Activated CD4-positive, CD25-positive, alpha-beta regulatory T cell treated with anti-CD3 and anti-CD28 coated beads, Interleukin-2, amount 50 U/mL, for 16 hours (primary cell): ENCODE measurements at places on chromosomes 13 and 19.
A peak's percentile ranks its signal among the peaks of the same experiment; 100 is the strongest.

- DNase-seq, result no peak
Observed at GRCh38 chr19:13428352-13428751, 77.9 kb downstream of the CACNA1A start.

DNA sequence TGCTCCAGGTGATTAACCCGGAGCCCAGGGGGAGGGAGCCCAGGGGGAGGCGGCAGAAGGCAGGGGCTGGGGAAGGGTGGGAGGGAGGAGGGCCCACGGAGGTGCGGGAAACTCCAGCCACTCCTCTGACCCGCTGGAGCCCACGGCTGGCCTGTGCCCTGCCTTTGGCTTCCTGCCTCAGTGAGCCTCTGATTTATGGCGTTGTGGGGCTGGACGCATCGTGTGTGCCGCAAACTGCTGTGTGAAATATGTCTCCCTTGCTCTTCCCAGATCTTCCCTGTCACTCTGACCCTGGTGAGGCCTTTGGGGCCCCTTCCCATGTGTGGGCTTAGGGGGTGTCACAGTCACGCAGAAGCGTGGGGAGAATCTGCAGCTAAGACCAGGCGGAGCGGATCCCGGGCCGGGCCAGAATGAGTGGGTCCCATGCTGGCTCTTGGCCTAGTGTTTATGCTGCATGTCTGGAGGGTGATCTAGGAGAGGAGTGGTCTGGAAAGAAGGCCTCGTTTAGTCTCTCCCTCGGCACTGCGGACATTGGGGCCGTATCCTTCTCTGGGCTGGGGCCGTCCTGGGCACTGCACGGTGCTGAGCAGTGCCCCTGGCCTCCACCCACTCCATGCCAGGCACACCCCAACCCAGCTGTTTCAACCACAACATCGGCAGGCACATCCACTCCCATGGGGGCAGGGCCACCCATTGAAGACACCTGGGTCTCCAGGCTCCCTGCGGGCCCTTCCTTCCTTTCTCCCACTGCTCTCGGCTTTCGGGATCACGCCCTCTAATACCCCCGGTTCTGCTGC is 123.0 kb downstream of the KDM4B start:
- no peak for DNase-seq

GRCh38 chr19:35344511-35345031 is 3.1 kb upstream of the FFAR1 start:
- DNase-seq, result no peak

- DNase-seq, result peak; percentile 30
Observed at GRCh38 chr19:45558399-45558878, 26.2 kb downstream of the OPA3 start.

GRCh38 chr13:37175996-37176395 is 70.5 kb upstream of the CSNK1A1L start:
- DNase-seq, result no peak

DNA sequence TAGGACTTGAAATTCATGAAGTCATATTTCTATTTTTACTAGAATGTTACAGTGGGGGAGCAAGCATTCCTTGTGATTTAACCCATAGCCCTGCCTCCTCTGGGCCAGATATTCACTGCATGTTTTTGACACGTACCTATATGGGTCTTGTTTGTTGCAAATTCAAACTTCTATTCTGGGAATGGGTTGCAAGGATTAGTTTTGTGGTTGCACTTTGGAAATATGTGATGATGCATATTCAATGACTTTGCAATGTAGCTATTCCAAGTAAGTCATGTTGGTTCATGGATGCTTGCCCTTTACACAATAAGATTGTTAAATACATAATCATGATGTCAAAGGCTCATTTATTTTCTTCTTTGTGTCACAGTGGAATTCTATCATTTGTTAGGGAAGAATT is 440.8 kb downstream of the TDRD3 start:
- no peak for DNase-seq

GRCh38 chr13:37313372-37313771 is 207.9 kb upstream of the CSNK1A1L start:
- no peak for DNase-seq

GRCh38 chr13:35747594-35747993 is 271.1 kb upstream of the MAB21L1 start:
- DNase-seq, result no peak

- DNase-seq, result no peak
Observed at GRCh38 chr19:54792814-54793213, 10.6 kb upstream of the KIR2DL4 start.

GRCh38 chr19:7868671-7869452 is 5.3 kb downstream of the PRR36 start:
- peak; percentile 53 for DNase-seq

DNA sequence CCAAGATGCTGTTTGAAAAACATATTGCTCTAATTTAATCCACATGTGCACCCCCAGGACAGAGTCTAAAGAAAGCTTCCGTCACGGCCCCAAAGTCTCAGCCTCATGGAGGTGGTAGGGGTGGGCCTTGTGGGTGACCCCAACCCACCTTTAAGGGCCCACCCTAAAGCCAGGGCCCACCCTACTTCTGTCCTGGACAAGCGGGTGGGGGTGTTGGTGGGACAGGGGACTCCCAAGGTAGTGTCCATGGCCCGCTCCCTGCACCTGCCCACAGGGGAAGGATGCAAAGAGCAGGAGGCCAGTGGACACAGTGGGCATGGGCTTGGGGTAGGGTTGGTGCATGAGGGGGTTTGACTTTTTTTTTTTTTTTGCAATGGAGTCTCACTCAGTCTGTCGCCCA is 66.8 kb downstream of the KCTD15 start:
- no peak for DNase-seq

DNA sequence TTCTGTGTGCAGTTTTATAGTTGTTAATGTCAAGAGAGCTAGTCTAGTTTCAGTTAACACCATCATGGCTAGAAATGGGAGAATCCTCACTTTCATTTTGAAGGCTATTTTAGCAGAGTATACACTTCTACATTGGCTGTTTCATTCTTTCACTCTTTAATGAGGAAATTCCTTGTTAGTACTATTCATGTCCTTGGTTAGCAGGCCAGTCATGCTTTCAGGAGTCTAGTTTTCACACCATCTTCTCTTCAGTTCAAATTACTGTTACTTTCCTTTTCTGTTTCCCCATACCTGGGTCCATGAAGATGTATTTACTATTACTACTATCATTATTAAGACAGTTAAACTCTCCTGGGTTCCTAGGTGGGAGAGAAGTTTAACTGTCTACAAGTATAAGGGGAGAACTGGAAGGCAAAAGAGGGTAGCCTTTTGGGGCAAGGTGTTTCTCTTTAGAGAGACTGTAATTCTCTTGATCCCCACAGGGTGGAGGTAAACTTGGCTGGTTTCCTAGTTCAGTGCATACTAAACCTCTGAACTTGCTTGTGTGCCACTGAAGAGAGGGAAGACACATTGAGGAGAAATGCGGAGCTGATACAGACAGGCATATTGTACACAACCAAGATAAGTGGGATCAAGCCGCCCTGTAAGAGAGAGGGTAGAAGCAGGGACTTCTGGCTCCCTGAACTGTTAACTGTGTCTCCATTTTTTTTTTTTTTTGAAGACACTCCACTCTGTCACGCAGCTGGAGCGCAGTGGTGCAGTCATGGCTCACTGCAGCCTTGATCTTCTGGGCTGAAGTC is 41.3 kb upstream of the IGFL4 start:
- DNase-seq, result no peak

DNA sequence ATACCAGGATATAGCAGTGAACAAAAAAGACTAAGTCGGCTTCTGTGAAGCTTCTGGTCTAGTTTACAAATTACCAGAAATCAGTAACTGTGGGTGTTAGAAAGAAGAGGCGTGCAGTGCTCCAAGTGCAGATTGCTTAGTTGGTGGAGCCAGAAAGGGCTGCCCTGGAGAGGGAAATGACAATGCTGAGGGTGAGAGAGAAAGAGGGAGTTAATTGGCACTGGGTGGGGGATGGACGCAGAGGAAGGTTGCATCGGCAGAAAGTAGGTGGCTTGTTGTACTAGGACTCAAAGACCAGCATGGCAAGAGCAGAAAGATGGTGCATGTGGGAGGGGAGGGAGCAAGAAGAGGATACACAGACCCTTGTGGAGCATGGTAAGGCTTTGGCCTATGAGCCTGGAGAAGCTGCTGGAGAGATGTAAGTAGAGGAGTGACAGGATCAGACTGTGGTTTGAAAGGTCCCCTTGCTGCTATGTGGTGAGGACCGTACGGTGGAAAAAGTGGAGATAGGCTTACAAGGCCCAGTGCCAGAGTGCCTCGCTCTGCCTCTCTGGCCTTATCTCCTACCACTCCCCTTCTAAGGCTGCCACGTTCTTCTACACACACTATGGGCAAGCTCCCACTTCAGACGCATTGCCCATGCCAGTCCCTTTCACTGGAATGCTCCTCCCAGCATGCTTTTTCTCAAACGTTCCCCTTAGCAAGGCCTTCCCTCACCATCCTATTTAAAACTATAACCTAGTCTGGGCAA is 13.5 kb downstream of the SMG9 start:
- no peak for DNase-seq

GRCh38 chr19:51546107-51546649 is 14.7 kb upstream of the SIGLEC6 start:
- no peak for DNase-seq

DNA sequence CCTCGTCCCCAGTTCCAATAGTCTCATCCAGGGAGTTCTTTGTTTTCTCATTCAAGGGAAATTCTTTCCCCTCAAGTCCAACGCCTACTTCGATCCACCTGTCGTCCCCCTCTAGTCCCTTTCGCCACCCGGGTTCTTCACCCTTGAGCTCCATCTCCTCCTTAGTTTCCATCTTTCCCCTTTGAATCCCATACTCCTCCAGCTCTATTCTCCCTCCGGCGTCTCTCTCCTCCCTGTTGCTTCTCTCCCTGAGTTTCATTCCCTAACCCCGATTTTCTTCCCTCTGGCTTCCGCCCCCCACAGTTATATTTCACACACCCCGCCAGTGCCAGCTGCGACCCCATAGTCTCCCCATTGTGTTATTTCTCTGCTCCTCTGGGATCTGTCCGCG is 628 bp upstream of the SLC17A7 start:
- no peak for DNase-seq

GRCh38 chr19:33052352-33052972 is 12.2 kb downstream of the RHPN2 start:
- DNase-seq, result no peak

- DNase-seq, result no peak
Observed at GRCh38 chr13:36848199-36848982, 29.4 kb downstream of the RFXAP start.

GRCh38 chr13:68509734-68510621 is 1279.8 kb upstream of the PCDH9 start:
- DNase-seq, result no peak

GRCh38 chr19:41303954-41304353 is 6.0 kb upstream of the CCDC97 start:
- no peak for DNase-seq

DNA sequence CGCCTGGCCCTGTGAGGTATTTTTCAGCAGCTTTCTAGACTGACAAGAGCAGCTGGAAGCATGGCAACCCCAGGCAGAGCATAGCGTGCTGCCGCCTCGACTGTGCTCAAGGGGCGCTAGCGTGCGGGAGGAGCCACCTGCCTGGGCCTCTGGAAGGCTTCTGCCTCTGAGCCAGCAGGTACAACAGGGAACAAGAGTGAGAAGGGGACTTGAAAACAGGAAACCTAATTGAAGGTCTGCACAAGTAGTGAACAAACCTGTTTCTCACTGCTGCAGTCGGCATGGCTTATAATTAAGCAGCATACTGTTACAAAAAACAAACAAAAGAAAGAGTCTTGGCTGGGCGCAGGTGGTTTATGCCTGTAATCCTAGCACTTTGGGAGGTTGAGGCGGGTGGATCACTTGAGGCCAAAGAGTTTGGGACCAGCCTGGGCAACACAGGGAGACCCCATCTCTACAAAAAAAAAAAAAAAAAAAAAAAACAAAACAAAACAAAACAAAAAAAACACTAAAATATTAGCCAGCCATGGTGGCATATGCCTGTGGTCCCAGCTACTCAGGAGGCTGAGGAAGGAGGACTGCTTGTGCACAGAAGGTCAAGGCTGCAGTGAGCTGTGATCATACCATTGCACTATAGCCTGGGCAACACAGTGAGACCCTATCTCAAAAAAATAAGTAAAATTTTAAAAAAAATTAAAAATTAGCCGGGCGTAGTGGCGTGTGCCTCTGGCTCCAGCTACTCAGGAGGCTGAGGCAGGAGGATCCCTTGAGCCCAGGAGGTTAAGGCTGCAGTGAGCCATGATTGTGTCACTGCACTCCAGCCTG is 12.6 kb upstream of the GARRE1 start:
- no peak for DNase-seq

- DNase-seq, result no peak
Observed at GRCh38 chr13:34523406-34523805, 418.7 kb upstream of the NBEA start.

DNA sequence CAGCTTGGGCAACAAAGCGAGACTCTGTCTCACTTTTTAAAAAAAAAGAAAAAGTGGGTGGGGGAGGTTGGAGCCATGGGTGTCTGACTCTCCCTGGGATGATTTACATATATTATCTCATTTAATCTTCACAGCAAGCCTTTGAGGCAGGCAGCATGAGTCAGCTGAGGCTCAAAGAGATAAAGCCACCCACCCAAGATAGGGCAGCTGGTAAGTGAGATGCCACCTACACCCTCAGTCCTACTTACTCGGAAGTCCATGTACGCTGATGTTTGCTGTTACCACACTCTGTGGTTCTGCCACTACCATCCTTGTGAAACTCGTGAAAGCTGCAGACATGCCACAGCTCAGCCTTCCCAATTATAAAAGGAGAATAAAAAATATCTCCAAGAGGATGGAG is 142.0 kb upstream of the TSHZ3 start:
- DNase-seq, result no peak

GRCh38 chr19:44874317-44874716 is 16.7 kb upstream of the TOMM40 start:
- DNase-seq, result no peak

DNA sequence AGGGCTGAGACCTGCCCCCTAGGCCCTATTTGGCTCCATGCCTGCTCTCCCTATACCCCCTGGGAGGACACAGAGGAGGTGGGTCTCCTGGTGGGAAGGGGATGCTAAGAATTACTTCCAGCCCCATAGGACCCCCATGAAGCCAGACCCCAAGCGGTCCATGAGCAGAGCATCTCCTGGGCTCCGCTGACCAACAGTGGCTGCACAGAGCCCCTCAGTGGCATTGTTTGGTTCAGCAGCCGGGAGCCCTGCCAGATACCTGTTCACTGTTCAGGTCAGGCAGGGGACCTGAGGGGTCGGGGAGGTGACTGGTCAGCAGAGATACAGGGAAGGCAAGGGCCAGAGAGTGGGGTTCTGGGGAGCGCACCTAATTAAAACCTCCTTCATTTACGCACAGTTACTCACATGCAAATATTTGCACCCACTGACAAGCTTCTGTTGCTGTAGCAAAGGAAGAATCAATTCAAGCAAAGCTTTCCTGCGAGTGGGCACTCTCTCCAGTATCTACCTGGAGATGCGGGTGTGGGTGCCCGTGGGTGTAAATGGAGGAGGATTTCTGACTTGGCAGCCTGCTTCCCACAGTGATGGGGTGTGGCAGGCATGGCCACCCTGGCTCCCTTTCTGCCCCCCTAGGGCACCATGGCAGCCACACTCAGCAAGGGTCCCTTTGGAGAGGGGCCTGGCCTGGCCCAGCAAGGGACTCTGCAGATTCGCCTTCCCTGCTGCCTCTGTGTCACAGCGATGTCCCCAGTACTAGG is 83.5 kb downstream of the CHST8 start:
- DNase-seq, result no peak

GRCh38 chr19:10290876-10291553 is 1.3 kb downstream of the ICAM5 start:
- DNase-seq, result no peak
